GM10248 (cell line): ENCODE measurements at places on chromosomes 6 and 20.
A peak's percentile ranks its signal among the peaks of the same experiment; 100 is the strongest.

DNA sequence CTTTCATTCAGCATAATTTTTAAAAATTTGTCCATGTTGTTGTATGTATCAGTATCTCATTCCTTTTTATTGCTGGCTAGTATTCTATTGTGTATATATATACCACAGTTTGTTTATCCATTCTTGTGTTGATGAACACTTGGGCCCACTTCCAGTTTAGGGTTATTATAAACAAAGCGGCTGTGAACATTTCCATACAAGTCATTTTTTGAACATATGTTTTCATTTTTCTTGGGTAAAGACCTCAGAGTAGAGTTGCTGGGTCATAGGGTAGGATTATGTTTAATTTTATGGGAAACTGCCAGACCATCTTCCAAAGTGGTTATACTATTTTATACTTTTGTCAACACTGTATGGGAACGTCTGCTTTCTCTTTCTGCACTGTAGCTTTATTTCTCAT is 55.3 kb downstream of the RBM24 start:
- DNase-seq = no peak

DNA sequence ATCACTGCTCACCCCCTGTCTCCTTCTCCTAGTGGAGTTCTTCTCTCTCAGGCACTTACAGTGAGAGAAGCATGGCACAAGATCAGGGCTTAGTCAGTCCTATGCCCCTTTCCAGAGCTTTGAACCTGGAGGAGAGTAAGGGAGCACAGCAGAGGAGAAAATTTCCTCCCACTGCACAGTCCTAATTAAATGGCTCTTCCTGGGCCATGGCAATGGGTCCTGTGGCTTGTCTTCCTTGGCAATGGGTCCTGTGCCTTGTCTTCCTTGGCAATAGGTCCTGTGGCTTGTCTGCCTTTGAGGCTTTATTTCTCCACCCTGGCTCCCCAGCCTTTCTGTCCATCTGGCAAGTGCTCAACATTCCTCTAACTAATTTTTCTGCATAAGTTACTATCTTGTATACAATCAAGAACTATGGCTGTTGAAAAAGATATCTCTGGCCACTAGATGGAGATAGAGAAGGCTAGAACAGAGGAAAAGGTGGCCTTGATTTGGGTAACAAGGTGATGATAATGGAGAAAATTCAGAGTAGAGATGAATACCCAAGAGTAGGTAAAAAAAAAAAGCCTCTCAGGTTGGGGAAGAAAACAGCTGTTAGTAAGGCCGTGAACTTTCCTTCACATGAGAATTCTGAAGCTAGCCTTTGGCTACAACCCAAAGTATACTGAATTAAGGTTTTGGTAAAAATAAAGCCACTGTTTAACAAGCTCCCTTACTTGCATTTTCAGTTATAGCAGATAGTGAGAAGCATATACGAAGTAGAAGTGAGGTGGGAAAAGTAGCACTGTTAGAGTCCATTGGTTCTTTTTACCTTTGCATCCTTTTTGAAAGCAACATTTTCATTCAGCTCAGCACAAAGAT is 504.9 kb downstream of the DOK5 start:
- DNase-seq = no peak

- DNase-seq = no peak
Observed at GRCh38 chr6:39143238-39143930, 28.4 kb upstream of the SAYSD1 start.

DNA sequence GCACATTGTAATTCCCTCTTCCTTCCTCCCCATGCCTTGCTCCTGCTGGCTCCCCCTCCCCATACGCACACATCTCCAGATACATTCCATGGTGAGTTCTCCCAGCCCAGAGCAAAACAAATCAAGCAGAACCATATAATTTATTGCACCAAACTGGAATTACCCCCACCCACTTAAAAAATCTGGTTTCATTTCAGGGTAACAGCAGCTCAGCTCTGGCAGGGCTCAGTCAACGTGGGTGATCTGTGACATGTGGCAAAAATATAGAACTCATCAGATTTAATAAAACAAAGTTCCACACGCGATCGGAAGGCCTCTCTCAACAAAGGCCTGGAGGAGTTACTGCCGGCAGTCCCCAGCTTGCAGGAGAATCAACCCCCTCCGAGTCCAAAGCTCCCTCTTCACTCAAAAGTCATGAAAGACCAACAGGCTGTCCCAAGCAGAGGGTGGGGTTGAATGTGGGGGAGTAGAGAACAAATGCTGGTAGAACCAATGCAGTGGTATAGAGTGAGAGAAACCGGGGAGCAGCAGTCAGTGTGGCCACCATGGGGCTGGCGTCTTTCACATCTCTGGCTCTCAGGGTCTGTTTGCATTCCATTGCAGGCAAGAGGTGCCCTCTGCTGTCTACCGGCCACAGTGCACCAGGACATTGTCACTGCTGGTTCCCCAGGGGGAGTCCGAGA is 323.3 kb upstream of the NT5E start:
- peak; percentile 18 for DNase-seq

DNA sequence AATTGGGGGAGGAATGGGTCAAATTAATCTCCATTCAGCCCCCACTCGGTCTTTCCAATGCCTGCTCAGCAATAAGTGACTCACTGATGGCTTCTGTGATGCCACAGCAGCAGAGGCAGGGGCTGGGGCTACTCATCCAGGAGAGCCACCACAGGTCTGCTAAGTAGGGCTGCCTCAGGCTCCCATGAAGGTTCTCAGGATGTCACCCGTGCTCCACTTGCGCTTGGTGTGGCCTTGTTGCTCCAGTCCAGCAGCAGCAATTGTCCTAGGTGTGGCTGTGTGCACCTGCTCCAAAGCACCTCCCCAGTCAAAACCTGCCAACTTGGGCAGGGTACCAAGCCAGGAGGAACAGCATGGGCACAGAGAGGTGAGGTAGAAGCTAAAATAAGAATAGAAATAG is 627 bp upstream of the LY6G6C start:
- no peak for DNase-seq

- DNase-seq = no peak
Observed at GRCh38 chr6:159157431-159157830, 11.8 kb upstream of the FNDC1 start.

DNA sequence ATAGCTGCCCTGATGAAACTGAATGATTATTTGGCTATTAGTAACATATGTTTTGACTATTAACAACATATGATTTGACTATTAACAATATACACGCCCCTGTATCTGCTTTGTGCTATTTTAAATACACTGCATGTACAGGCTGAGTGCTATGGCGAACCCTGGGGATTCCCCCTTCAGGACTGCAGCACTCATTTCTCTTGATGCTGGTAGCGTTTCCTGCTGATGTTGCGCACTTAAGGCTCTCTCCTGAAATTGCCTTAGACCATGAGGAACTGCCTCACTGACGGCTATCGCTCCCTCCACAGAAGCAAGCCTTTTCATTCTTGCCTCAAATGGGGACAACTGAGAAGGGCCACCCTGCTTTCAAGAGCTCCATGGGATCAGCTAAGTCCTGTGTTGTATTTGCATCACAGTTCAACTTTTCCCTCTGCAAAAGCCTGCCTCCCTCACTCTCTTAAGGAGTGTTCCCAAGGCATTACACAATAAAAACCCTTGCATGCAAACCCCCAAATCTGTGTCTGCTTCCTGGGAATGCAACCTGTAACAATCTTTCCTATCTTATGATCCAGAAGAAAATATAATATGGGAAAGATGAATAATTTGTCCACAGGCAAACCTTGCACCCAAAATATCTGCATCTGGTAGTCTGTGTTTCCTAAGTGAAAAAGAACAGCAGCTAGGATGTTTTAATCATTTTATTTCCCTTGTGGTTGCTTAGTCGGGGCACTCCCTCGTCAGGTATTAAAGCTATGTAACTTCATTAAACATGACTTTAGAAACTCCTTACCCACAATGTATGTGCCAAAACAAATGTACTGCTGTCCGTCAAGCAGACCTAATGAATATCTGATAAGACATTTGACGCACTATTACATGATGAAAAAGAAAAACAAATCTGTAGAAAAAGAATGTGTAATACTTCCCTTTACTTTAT is 456.4 kb downstream of the COL12A1 start:
- DNase-seq = no peak
